ENCODE measurements at places on chromosomes 1 and 21. TPM values are rescaled to one million over a fixed set of nuclear protein-coding genes. Genes with fewer than 3 reads are reported as not detected.

SCAMP3 gene
- 89.6 TPM for total RNA-seq

INAVA gene
- not detected for total RNA-seq

OR10J1 gene
- not detected for total RNA-seq

AVPR1B gene
- total RNA-seq: not detected

ANGPTL3 gene
- total RNA-seq: not detected

ADGRL2 gene
- not detected for total RNA-seq

S1PR1 gene
- 134 TPM for total RNA-seq

DNA sequence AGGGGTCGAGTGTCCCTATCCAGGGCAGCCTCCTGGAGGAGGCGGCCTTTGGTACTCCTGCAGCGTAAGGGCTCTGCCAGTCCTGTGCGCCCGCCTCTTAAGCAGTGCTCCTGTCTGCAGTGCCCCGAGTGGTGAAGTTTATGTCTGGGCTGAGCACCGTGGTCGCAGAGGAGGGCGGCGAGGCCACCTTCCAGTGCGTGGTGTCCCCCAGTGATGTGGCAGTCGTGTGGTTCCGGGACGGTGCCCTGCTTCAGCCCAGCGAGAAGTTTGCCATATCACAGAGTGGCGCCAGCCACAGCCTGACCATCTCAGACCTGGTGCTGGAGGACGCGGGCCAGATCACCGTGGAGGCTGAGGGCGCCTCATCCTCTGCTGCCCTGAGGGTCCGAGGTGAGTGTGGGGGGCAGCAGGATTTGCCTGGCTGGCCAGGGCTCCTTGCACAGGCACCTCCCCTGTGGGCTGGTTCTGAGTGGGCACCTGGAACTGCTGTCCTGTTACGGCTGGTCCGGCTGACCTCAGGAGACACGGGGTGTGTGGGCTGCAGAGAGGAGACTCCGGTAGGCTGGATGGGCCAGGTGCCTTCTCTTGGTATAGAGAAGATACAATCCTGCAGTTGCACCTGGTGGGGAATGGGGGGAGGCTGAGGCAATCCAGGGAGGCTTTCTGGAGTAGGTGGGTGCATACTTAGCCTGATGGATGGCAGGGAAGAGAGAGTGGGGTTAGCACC is 66.8 kb downstream of the OBSCN start:
- no peak for DNase-seq

DNA sequence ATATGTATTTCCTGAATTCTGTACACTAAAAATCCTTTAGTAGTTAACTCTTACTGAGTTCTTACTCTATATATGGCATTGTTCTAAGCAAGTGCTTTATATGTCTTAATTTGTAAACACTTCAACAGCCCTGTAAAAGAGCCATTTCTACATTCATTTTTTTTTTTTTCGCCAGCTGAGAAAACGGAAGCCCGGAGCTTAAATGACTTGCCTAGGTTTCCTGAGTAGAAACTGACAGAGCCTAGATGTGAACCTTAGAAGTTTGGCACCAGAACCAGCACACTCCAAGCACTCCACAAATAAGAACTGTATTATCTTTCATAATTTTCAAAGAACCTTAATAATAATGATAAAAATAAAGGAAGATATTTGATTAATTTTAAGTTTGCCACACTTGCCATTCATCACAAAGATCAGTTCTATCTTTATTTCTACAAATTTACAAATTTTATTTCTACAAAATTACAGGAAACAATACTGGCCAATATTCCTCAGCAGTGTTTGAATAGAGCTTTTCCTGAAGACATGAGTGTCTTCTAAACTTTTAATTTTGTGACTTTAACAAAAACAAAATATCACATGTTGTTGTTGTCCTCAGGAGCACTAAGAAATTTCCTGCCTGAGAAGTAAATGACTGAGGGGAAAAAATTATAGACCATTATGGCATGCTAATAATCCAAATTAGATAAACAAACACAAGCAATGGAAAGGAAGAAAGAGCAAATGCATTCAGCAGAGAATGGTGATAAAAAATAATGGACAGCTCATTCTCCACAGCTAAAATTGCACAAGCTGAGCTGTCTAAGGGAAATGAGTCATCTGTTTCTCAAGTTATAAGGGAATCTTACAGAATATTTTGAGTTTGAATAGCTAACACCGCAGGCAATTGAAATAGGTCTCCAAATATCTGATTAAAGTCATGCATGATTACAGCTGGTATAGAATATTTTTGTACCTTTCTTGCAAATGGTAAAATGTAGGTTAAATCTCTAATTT is 71.2 kb downstream of the DPYD start:
- DNase-seq: no peak

GRCh38 chr1:201329801-201330200 is 46.5 kb downstream of the PKP1 start:
- no peak for DNase-seq

DNA sequence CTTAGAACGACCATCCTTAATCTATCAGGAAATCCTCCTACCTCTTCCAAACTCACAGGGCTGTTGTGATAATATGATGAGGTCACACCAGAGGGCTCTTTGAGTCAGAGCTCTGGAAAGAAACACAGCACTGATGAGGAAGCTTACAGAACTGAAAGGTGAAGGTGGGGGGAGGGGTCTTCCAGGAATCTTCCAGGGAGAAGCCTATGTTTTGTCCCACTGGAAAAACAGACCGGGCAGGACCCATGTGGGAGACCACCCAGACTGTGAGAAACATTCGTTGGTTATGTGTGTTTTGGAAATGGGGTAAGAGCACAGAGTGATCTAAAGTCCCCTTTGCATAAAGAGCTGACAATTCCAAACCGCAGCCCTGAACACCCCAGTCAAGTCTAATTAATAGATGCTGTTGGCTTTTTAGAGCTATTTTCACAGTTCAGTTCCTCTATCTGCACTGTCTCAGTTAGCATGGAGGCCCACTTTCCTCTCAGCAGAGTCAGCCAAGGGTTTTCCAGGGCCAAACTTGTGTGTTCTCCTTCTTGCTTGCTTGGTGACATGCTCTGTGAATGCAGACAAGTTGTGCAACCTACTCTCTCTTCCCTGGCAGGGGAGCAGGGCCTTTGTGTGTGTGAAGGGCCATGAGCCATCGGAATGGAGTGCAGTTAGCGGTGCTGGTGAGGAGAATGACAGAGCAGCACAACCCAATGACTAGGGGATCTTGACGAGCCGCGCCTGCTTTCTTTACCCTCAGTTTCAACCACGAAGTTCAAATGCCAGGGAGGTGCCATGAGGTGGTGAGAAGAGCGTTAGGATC is 12.3 kb downstream of the PHLDA3 start:
- DNase-seq: no peak

DNA sequence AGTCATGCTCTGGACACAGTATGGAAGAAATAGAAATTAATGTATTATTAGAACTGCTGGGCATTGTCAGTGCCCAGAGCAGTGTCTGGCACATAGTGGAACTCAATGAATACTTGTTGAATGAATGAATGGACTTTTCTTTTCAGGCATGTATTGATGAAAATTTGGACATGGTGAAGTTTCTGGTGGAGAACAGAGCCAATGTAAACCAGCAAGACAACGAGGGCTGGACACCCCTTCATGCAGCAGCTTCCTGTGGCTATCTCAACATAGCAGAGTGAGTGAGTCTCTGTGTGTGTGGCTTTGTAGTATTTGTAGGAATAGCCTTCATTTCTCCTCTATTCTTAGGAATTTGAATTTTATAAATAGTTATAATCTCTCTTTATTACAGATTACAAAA is 68.1 kb downstream of the PPP1R12B start:
- DNase-seq: no peak

DNA sequence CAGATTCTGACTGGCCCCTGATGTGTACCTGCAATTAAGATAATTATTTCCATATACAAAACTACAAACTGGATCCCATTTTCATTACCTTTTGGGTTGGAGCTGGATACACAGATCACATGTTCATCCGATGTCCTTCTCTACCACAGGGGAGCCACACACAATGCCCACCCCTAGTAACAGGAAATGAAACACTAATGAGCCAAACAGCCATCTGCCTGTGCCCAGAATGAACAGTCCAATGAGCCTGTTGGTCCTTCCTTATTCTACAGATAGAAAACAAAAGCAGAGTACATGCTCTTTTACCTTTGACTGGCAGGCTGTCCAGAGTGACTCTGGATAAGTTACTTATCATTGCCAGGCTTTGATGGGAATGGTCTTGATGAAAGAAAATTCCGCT is 68.6 kb downstream of the SIPA1L2 start:
- DNase-seq: no peak

- DNase-seq: no peak
Measured at GRCh38 chr1:213921311-213921710, 66.5 kb upstream of the PROX1 start.

- no peak for DNase-seq
Measured at GRCh38 chr1:208291923-208292711, 47.9 kb upstream of the PLXNA2 start.

Measured in activated CD4-positive, alpha-beta memory T cell treated with anti-CD3 and anti-CD28 coated beads for 36 hours (primary cell).